ENCODE measurements at places on chromosomes 2 and 18.

- no peak for DNase-seq
Observed at GRCh38 chr2:98391581-98392270, 45.5 kb downstream of the CNGA3 start.

DNA sequence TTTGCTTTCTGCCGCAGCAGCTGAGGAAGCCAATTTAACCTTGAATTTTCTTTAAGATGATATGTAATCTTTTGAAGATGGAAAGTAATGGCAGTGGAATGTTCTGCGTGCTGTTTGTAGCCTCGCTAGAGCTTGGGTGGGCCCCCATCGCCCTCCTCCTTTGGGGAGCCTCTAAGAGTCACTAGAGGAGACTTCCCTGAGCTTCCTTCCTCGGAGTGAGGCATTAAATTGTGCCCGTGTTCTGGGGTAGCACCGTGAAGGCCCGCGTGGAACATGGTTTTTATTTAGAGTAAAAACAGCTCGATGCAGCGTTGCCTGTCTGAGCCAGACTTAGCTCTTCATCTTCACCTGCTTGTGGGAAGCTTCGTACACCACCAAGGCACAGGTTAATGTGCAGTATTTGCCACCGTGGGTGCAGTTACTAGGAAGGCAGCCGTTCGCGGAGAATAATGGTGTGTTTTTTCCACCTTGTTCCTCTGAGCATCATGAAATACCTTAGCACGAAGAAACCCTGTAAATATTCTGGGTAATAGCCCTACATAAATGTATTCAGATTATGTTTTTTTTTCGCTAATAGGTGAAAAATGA is 38.5 kb downstream of the NCK2 start:
- DNase-seq, result no peak

- no peak for DNase-seq
Observed at GRCh38 chr2:237045449-237045848, 40.2 kb upstream of the COPS8 start.

- DNase-seq, result no peak
Observed at GRCh38 chr18:45519411-45520280, 95.6 kb upstream of the SLC14A2 start.

DNA sequence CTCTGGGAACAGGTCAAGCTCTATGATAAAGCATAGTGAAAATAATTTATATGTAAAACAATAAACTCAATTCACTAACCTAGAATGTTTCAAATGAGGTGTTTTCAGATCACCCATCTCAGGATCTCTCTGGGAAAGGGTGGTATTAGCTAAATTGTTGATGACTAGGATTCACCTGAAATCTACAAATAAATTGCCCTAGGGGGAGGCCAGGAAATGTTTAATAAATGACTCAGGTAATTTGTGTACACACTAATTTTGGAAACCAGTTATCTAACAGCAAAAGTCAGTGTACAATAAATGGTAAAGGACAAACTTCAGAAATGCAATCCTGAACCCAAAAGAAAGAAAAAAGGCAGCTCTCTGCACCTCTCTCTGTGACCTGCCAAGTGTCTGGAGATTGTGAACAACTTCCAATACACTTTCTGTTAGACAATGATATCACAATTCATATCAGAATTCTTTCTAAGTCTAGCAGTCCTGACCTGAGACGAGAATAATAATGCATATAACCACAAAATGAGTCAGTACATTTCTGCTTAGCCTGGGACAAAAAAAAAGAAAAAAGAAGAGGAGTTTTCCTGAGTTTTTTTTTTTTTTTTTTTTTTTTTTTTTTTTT is 760.0 kb downstream of the EPHA4 start:
- no peak for DNase-seq

- DNase-seq, result peak; percentile 34
Observed at GRCh38 chr18:36284671-36285295, 12.7 kb upstream of the FHOD3 start.

DNA sequence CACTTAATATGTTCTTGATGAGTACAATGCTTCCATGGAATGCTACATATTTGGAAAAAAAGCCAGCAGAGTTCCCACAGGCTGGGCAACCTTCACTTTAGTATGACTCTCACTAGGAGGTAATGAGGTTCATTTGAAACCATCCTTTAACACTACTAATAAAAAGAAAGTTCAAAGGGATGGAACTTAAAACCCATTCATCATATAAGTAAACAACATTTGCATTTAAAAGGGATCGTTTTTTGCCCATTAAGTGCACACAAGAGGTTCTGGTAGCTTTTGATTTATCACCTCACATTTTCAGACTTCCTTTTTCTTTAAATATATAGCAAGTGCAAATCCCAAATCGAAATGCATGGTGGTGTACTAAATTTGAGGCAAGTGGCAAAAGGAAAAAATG is 270.8 kb upstream of the DCC start:
- no peak for DNase-seq

GRCh38 chr18:79864006-79864725 is 66.4 kb downstream of the KCNG2 start:
- DNase-seq, result no peak

DNA sequence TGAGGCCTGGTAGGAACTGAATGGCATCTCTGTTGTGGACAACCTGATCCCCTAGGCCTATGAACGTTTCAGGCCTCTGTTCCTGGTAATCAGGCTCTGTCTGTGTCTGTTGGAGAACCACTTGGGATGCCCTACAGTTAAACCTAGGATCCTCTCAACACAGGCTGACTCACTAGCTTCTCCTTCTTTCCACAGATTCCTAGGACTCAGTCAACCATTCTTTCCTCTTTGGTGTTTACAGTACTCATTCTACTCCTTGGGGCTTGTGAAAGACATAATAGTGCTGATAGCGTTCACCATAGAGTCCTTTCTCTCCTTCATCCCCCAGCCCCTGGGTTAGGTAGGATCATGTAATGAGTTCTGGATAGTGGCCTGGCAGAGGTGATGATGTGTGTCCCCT is 544.3 kb downstream of the METTL4 start:
- DNase-seq, result no peak

- DNase-seq, result no peak
Observed at GRCh38 chr2:237866101-237866621, 6.7 kb downstream of the RAMP1 start.

GRCh38 chr2:144362401-144362800 is 157.5 kb downstream of the ZEB2 start:
- DNase-seq, result no peak

GRCh38 chr2:179692610-179693009 is 168.8 kb downstream of the ZNF385B start:
- DNase-seq, result no peak

DNA sequence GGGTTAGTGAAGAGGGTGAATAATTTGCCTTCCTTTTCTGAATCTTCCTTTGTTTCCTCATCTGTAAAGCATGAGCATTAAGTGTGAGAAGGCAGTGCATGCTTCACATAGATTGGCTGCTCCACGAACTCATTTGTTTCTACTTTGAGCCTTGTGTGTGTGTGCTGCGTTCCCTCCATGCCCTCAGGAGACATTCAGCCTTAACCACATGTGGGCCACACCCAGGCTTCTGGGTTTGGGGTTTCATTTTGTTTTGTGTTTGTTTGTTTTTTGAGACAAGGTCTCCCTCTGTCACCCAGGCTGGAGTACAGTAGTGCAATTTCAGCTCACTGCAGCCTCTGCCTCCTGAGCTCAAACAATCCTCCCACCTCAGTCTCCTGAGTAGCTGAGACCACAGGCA is 843.3 kb downstream of the GALR1 start:
- no peak for DNase-seq

GRCh38 chr2:30074023-30074422 is 72.8 kb upstream of the YPEL5 start:
- no peak for DNase-seq

- no peak for DNase-seq
Observed at GRCh38 chr18:24987303-24988252, 364.4 kb downstream of the ZNF521 start.

- DNase-seq, result no peak
Observed at GRCh38 chr2:204468746-204469429, 76.4 kb upstream of the PARD3B start.

Data from stimulated activated CD4-positive, alpha-beta T cell treated with anti-CD3 and anti-CD28 coated beads, Interleukin-15, amount 100 ng/mL, for 24 hours (primary cell).